ENCODE measurements at places on chromosomes 3 and 15.

GRCh38 chr3:36859494-36859893 is 85.4 kb downstream of the TRANK1 start:
- DNase-seq, result no peak

GRCh38 chr15:86932456-86932855 is 852.8 kb downstream of the AGBL1 start:
- DNase-seq, result no peak

- no peak for DNase-seq
These were observed 436.4 kb downstream of the NAALADL2 start for GRCh38 chr3:175295248-175296130.

- no peak for DNase-seq
These were observed 156.4 kb upstream of the FRMD4B start for GRCh38 chr3:69542089-69542804.

DNA sequence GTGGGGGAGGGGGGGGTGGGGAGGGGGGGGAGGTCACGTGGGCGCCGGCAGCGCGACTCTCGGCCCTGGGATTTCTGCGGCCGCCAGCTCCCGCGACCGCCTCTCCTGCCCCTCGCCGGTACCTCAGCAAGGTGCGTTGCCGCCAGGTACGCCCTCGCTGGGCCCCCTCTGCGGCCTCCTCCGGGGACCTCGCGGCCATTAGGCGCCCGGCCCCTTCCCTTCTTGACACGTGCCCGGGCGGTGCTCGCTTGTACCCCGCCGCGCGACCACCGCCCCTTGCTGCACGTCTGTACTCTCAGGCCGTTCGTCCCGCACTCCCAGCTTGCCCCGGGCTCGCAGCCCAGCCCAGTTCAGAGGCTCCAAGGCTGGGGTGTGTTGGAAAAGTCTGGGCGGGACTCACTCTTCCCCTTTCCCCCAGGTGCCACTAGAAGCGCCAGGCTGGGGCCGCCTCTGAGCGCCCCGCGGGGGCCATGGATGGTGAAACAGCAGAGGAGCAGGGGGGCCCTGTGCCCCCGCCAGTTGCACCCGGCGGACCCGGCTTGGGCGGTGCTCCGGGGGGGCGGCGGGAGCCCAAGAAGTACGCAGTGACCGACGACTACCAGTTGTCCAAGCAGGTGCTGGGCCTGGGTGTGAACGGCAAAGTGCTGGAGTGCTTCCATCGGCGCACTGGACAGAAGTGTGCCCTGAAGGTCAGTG is at the start of gene MAPKAPK3:
Gene MAPKAPK3, plus strand, starts transcription at position 56 of the 696 bp plus-strand sequence. Its CDS starts 415 bp downstream, at position 471.
- DNase-seq, result no peak

GRCh38 chr3:188673646-188674186 is 498.1 kb upstream of the TPRG1 start:
- no peak for DNase-seq

DNA sequence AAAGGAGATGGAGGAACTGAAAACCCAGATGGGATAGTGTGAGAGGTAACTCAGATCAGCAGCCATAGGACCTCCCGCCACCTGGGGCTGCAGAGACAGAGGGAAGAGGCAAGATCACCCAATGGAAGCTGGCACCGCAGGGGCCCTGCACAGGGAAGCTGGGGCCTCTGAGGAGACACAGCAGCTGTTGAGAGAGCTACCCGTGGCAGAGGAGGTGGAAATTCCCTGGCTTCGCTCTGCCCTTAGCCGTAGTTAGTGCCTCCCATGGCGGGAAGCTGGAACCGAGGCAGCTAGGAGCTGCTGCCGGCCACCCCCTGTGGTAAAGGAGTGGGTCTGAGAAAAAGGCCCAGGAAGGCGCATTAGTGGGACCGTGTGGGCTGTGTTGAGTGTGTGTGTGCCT is 18.0 kb upstream of the PLXNA1 start:
- DNase-seq, result no peak

DNA sequence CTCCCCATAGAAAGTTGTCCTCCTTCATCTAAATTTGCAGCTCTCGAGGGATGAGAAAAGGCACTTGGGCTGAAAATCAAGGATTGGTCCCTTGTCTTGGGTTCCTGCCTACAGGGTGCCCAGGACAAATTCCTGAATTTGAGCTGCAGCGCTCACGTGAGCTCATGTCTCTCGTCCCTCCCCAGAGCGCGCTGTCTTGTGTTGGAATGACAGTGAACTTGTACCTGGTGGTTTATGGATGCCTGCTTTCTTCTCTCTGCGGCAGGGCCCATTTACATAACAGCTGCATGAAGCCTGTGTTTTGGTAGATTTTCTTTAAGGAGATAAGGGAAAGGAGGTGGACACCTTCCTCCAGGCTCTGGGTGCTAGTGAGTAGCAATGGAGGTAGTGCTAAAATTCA is 4.3 kb downstream of the RYR3 start:
- DNase-seq, result no peak

GRCh38 chr15:48373821-48374451 is 42.7 kb downstream of the DUT start:
- DNase-seq, result no peak

DNA sequence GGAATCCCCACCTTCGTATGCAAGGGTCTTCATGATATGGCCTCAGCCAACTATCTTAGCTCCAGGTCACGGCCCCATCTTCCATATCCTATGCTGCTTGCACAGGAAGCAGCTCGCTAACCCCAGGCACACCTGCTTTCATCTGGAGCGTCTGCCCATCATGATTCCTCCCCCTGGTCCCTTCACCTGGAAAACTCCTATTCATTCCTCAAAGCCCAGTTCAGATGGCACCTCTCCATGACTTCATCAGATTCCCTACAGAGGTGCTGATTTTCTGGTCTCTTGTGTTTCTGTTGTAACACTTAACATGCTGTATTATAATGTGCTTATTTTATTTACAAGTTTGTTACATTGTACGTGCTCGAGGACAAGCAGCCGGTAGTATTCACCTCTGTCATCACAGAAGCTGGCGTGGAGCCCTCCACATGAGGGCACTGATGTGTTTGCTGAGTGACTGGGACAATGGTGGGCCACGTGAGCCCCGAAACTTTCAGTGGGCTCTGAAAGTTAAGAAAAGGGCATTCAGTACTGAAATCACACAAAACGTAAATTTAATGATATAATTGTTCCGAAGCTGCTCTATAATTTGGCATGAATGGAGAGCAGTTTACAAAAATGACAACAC is 16.2 kb downstream of the MUC20 start:
- DNase-seq, result no peak

- no peak for DNase-seq
These were observed 45.3 kb upstream of the SEC22A start for GRCh38 chr3:123156276-123156995.

- DNase-seq, result no peak
These were observed 11.4 kb downstream of the CHRD start for GRCh38 chr3:184391266-184391665.

- DNase-seq, result no peak
These were observed 9.1 kb upstream of the CADPS start for GRCh38 chr3:62884096-62884870.

DNA sequence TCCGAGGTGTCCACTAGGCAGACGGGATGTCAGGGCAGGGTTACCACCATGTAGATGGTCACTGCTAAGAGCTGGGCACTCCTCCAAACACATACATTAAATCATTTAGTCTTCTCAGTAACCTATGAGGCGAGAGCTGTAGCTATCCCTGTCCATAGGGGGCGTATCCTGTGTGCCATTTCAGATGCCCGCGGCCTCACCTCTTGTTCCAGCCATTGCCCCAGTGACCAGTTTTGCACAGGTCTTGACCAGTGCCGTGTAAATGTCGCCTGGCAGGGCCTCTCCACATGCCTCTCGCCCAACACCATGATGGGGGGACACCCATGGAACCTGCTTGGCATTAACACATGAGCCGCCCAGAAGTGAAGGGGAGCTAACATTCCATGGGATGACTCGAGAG is 20.8 kb upstream of the SRP14 start:
- no peak for DNase-seq

DNA sequence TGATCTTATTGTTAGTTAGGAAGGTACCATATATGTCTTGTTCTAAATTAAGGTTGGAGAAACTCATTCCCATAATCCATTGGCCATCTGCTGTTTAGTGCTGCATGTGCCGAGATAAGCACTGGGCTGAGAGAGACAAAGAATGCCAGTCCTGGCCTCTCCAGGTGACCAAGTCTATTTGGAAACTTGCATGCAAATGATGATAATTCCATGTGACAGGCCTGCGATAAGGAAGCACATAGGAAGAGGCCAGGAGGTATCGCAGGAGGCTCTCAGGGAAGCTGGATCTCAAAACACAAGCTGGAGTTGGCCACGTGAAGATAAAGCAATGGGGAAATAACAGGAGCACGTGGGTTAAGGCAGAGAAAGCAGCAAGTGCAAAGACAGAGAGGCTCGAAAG is 39.7 kb downstream of the MYO5C start:
- no peak for DNase-seq

GRCh38 chr3:159929171-159930141 is 59.2 kb upstream of the IL12A start:
- DNase-seq, result no peak

DNA sequence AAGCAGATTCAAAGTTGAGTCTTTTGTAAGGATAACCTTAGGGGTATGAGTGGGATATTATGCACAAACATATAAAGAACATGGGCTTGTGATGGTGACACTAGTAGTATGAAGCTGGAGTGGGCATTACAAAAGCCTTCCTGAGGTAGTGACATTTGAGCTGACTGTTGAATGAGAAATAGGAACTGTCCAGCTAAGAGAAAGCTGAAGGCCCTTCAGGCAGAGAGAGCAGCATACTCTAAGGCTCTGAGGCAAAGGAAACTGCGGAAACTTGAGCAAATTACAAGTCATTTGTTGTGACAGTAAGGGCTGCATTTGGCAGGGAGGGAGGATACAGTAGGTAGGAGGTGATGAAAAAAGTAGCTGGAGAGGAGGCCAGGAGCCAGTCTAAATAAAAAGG is 190.7 kb upstream of the CD96 start:
- no peak for DNase-seq

- no peak for DNase-seq
These were observed 359.4 kb downstream of the VPS13C start for GRCh38 chr15:61700803-61701202.

GRCh38 chr3:128548021-128548420 is 55.0 kb upstream of the GATA2 start:
- no peak for DNase-seq

DNA sequence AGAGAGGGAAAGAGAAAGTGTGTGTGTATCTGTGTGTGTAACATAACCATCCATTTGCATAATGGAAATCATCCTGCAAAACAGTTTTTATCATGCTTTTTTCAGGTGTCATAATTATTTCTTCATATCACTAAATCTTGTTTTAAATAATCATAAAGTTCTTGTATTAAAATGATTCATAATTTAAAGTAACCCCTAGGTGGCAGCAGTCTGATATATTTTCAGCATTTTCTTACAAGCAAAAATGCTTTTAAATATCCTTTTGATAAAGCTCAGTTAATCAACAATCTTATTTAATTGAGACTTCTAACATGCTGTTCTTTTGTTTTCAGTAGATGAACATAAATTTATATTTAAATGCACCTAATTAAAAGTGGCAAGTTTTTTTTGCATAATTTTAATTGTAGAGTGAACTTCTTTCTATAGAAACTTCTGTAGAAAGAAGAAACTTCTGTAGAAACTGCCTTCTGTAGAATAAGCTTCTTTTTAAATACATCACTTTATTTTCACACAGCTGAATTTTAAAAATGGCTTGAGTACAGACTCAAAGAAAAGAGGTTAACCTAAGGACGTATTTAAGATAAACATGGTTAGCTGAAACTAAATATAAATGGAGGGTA is 72.5 kb downstream of the OPA1 start:
- no peak for DNase-seq

DNA sequence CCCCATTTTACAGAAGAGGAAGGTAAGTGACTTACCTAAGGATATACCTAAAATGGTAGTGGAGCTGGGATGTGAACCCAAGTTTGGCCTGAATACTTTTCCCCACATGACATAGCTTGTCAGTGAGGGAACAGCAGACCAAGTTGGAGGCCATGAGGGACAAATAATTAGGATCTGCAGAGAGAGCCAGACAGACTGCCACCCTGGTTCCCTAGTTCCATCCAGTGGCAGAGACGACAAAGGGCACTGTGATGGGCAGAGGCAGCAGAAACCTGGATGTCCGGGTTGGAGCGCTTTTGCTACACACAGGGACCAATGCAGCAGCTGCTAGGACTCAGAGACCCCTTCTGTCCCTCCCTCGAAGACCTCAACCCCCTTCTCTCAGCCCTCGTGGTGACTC is 1.2 kb downstream of the CPLX3 start:
- DNase-seq, result no peak

DNA sequence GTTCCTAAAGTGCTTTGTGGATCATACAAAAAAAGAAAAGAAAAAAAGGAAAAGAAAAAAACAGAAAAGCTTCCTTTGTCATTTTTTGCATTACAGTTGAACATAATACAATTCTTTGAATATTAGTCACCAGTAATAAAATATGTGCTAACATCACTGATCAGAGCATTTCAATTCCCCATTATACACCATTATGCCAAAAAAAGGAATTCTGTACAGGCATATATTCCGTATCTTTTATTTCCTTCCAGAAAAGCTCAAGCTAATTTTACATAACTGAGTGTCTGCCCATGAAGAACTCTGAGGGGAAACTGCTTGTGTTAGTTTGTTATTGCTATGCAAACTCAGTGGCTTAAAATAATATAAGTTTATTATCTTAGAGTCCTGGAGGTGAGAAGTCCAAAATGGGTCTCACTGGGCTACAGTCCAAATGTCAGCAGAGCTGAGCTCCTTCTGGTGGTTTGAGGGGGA is 377.9 kb downstream of the GAP43 start:
- DNase-seq, result no peak

DNA sequence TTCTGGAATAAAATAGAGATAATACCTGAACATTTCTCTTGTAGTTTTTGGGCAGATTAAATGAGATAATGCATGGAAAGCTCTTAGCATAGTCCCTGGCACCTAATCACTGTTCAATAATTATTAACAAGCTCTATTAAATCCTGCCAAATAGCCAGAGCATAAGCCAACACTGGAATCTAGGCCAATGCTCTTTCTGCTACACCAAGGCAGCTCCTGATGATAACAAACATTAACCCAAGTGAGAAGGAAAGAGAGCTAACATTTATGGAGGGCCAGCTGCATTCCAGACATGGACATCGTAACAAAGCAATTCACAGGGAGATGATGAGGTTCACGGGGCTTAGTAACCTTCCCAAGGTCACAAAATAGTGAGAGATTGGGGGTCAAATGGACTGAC is 23.3 kb downstream of the LARP6 start:
- DNase-seq, result no peak

DNA sequence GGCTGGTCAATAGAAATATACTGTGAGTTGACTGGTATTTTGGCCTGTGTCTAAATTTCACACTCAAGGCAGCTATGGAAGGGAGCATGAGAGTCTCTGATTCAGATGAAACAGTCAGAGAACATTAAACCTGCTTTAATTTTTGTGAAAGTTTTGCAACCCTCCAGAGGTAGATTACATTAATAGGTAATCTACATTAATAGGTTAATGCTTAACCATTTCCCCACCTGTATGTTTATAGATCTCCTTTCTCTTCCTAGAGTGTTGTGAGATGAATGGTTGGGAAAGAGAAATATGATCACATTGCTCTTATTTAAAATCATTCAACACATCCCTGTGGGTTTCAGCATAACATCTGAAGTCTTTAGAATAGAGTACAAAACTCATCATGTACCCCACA is 586.9 kb upstream of the DPPA4 start:
- no peak for DNase-seq
